ENCODE measurements at places on chromosomes 11 and 22.

- no peak for DNase-seq
These were observed 881.3 kb downstream of the KCNA4 start for GRCh38 chr11:29135504-29135903.

GRCh38 chr22:44145544-44145943 lies 35.2 kb upstream of the PARVG start:
- no peak for DNase-seq

DNA sequence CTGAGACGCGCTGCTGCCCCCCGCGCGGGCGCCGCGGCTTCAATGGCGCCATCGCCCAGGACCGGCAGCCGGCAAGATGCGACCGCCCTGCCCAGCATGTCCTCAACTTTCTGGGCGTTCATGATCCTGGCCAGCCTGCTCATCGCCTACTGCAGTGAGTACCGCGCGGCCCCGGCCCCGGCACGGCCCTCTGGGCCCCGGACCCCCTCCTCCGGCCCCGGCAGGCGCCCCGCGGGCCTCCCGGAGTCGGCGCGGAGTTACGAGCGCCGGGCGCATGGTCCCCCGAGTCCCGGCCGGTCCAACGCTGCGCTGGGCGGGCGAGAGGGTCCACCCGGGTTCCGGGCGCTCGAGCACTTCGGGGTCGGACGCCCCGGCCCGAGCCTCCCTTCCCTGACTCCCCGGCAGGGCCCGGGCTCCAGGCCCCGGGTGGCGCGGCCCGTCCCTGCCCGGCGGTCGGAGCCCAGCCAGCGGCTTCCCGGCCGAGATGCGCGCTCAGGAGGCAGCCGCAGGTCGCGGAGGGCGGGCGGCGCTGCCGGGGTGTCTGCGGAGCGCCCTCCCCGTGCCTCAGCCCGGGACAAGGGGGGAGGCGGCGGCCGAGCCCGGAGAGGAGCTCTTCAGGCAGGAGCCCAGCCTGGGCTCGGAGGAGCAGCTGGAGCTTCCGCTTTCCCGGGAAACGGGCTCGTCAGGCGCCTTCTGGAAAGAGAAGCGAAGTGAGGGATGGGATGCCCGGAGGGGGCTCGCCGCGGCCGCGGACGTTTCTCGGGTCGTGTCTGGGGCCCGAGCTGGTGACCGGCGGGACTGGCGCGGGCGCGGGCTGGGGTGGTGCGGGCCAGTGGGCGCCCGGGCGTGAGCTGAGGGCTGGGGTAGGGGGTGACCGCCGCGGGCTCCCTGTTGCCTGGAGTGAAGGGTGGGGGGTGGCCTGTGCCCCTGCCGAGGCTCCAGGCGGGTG lies 1337.8 kb downstream of the BRD1 start:
- DNase-seq, result no peak

DNA sequence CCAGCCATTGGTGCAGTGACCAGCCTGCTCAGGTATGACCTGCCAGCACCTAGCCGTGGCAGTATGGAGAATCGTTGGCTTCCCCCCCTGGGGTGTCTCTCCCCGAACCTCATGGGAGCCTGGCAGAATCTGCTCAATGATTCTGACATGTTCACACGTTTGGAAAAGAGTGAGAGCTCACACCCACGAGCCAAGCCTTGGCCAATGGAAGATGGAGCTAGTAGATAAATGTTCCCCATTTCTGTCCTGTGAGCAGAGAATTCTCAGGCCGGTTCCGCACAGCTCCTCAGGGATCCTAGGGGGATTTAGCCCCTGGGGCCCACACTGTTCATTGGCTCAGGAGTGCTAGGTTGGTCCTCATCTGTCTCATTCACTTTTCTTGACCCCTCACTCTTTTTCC lies 128.4 kb downstream of the RCN1 start:
- no peak for DNase-seq

GRCh38 chr11:125182573-125182972 lies 18.0 kb downstream of the PKNOX2 start:
- DNase-seq, result no peak

DNA sequence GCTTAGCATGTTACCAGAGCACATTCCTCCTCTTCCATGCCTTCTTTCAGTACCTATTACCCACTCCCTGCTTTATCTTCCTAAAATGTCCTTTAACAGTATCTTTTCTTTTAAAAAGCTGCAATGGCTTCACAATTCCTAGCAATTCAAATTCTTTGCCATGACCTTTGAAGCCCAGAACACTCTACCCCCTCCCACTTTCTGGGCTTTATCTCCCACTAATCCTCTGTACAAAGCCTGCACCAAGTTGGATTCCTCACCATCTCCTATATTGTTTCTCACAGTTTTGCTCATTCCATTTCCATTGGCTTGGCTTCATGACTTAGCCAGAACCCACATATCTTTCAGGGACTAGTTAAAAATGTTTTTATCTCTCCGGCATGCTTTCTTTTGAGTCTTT lies 80.9 kb downstream of the FAM76B start:
- no peak for DNase-seq

- no peak for DNase-seq
These were observed 24.8 kb downstream of the LARGE1 start for GRCh38 chr22:33895444-33895843.

- no peak for DNase-seq
These were observed 18.5 kb upstream of the FEZ1 start for GRCh38 chr11:125514336-125515101.

DNA sequence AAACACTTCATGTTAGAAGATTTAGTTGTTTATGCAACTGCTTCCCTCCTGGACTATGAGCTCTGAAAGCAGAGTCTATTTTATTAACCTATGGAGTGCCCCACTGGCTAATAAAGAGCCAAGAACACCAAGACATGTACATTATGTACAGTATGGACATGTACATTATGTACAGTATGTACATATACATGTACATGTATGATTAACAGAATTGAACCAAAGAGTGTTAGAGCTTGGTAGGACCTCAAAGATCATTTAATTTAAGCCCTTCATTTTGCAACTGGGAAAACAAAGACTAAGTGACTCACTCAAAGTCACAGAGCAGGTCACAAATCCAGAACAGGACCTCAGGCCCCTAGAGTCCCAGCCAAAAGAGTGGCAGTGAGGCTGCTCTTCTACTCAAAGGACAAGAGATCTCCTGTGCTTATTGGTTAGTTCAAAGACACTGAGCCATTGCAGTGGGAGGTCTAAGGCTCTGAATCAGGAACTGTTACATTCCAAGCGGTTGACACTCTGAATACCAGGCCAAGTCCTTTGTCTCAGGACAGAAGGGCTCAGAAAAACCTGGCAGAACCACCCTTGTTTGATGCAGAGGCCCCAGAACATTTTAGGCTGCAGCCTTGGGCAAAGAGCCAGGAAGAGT lies 103.8 kb downstream of the FAM168A start:
- no peak for DNase-seq

GRCh38 chr11:10770626-10771254 lies 19.7 kb downstream of the CTR9 start:
- DNase-seq, result no peak

DNA sequence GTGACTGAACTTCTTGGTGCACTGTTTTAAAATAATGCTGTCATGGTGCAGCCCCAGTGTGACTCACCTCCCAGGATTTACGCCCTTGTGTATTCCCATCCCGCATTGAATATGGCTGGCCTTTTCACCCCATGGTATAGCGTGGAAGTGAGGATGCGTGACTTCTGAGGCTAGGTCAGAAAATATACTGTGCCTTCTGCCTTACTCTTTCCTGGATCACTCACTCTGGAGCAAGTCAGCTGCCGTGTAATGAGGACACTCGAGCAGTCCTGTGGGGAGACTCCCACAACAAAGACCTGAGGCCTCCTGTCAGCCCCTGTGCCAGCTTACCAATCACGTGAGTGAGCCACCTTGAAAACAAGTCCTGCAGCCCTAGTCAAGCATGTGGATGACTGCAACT lies 471.9 kb upstream of the KIRREL3 start:
- DNase-seq, result no peak

GRCh38 chr11:46330154-46330553 lies 17.1 kb upstream of the DGKZ start:
- DNase-seq, result no peak

DNA sequence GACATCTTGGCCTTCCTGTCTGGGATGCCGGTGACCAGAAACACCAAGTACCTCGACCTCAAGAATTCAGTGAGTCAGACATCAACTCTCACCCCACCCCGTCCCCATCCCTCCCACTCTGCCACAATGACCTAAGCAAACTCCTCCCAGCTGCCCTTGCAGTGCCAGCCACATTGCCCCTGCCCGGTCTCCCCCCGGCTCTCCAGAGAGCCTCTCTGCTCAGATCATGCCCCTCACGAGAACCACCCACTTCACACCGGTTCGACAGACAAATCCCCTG lies 23.6 kb upstream of the MYRF start:
- no peak for DNase-seq

DNA sequence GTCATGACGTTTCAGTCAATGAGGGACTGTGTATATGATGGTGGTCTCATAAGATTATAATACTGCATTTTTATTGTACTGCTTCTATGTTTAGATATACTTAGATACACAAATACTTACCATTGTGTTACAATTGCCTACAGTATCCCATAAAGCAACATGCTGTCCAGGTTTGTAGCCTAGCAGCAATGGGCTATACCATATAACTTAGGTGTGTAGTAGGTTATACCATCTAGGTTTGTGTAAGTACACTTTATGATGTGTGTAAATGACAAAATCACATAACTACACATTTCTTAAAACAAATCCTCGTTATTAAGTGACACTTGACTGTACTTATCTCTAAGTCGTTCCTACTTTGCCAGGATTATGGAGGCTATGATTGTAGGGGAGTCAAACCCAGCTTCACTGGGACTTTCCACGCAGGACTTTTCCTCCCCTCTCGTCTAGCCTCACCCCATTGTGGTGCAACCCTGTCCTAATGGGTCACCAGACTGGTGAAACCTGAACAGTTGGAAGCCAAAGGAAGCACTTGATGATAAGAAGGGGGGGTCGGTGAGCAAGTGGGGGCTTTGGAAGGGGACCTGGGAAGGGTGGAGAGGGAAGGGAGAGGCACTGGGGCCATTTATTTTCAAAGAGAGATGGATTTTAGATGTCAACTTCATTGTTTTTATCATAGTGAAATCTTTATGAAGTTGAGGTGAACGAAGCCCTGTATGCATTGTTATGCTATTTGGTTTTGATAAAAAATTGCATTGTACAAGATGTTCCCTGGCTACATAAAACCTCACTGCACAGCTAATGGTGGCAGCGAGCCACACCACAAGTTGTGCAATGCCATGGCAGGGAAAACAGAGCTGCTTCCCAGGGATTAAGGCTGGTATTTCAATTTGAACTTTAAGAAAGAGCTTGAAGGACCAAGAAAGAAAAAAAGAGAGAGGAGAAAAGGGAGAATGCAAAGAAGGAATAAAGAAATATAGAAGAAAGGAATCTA lies 129.1 kb downstream of the EHF start:
- no peak for DNase-seq

GRCh38 chr22:39973656-39974055 lies 13.5 kb downstream of the TMA7B start:
- no peak for DNase-seq

- DNase-seq, result no peak
These were observed 12.5 kb upstream of the MRPL16 start for GRCh38 chr11:59822989-59823566.

GRCh38 chr11:33778675-33779074 lies 4.4 kb upstream of the FBXO3 start:
- no peak for DNase-seq

GRCh38 chr11:46047520-46047919 lies 73.7 kb downstream of the PHF21A start:
- DNase-seq, result no peak

GRCh38 chr11:3020011-3020410 lies 27.9 kb upstream of the NAP1L4 start:
- no peak for DNase-seq

- DNase-seq, result no peak
These were observed 6.3 kb downstream of the HTATIP2 start for GRCh38 chr11:20369826-20370225.

GRCh38 chr22:37178350-37179125 lies 9.5 kb downstream of the C1QTNF6 start:
- no peak for DNase-seq

DNA sequence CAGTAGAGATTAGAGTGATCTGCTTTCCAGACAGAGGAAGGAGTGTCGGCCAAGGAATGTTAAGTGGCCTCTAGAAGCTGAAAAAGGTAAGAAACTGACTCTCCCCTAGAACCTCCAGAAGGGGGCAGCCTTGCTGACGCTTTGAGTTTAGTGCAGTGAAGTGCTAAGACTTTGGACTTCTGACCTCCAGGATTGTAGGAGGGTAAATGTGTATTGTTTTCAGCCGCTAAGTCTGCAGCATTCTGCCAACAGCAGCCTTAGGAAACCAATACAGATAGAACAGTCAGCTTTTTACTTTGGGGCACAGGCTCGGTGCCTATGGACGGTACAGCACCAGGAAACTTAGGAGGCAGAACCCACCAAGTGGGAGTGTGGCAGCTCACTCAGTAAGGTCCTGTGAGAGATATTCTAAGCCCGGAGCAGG lies 3.6 kb upstream of the TBC1D22A start:
- DNase-seq, result no peak

DNA sequence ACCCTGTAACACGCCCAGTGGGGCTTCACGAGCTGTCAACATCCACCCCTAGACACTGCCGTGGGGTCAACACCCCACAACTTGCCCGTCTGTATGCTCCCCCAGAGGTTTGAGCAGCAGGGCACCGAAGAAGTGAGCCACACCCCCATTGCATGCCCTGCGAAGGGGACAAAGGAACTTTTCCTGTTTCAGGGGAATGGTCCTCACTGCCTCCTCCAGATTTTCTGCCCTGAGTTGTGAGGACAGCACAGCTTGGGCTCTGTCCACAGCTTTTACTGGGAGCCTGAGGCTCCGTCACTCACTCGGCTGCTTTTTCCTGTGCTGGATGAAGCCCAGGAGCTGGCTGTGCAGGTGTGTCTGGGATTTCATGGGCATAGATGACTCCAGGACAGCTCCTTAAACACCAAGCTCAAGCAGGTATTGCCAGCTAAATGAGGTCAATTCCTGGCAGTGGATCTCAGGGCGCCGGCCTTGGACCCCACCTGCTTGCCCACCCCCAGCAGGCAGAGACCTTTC lies 40.2 kb upstream of the CCDC188 start:
- no peak for DNase-seq

- DNase-seq, result no peak
These were observed 1130.4 kb downstream of the LRRC4C start for GRCh38 chr11:40328890-40329614.

GRCh38 chr11:75654314-75654713 lies 14.5 kb downstream of the MAP6 start:
- DNase-seq, result no peak

GRCh38 chr11:130544266-130544665 lies 95.8 kb downstream of the ADAMTS15 start:
- DNase-seq, result no peak

GRCh38 chr11:33387996-33388395 lies 130.8 kb downstream of the HIPK3 start:
- DNase-seq, result no peak

- DNase-seq, result no peak
These were observed 128.9 kb downstream of the DBX1 start for GRCh38 chr11:20031155-20032001.

- DNase-seq, result no peak
These were observed 30.2 kb upstream of the ACCSL start for GRCh38 chr11:44017443-44018126.

- DNase-seq, result peak; percentile 13
These were observed 2.5 kb upstream of the NPAS4 start for GRCh38 chr11:66418168-66418985.

All from T-helper 17 cell (primary cell).